ENCODE measurements at places on chromosomes 12 and 14.

GRCh38 chr14:64459405-64460136 lies 5.7 kb upstream of the AKAP5 start:
- DNase-seq: no peak

GRCh38 chr12:132561427-132562156 lies 48.8 kb downstream of the LRCOL1 start:
- no peak for DNase-seq

DNA sequence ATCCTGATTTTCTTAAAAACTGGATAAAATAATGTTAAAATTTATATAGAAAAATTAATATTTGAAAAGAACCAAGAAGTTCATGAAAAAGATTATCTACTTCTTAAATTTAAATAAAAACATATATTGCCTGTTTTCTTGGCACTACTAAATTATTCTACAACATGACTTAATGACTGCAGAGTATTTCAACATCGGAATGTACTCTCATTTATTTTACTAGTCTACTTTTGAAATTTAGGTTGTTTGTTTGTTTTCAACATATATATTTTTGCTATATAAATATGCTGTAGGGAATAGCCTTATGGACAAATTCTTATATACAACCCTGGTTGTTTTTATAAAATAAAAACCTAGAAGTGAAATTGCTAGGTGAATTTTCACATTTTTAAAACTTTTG lies 231.6 kb downstream of the RAD51B start:
- no peak for DNase-seq

- no peak for DNase-seq
Observed at GRCh38 chr14:52397844-52398243, 83.7 kb downstream of the PTGER2 start.

GRCh38 chr12:69948851-69949250 lies 123.8 kb downstream of the MYRFL start:
- DNase-seq: no peak

Data from stimulated activated CD8-positive, alpha-beta memory T cell treated with anti-CD3 and anti-CD28 coated beads, Interleukin-4, amount 100 ng/mL, for 1 hour (primary cell).